ENCODE measurements at places on chromosomes 13 and 19.

GRCh38 chr19:8664671-8665057 is 33.9 kb downstream of the ACTL9 start:
- DNase-seq: no peak

DNA sequence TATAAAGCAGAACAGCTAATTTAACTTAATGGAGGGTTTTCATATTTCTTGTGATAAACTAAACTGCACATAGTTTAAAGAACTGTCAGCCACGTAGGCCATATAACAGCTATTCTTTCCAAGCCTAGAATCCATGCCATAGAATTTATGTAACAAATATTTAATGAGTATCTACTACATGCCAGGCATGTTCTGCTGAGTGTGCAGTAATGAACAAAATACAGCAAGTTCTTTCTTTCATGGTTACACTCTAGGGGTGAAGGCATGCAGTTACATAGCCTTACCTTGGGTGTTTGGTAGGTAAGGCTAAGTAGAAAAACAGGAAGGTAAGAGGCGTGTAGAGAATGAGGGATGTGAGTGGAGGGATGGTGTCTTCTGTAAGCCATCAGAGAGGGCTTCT is 4.6 kb downstream of the URI1 start:
- DNase-seq: no peak

- no peak for DNase-seq
Observed at GRCh38 chr13:108342369-108343289, 73.1 kb downstream of the TNFSF13B start.

GRCh38 chr13:30030141-30030750 is 179.8 kb upstream of the UBL3 start:
- no peak for DNase-seq

Data from sciatic nerve (tissue), 2 donors.